ENCODE measurements at places on chromosomes 3 and 15. TPM values are rescaled to one million over a fixed set of nuclear protein-coding genes. Genes with fewer than 3 reads are reported as not detected.

The SOX2 gene
- total RNA-seq = 1.9 TPM

The KBTBD13 gene
- total RNA-seq = 0.30 TPM

The ALDH1A2 gene
- total RNA-seq = 3.9 TPM

DNA sequence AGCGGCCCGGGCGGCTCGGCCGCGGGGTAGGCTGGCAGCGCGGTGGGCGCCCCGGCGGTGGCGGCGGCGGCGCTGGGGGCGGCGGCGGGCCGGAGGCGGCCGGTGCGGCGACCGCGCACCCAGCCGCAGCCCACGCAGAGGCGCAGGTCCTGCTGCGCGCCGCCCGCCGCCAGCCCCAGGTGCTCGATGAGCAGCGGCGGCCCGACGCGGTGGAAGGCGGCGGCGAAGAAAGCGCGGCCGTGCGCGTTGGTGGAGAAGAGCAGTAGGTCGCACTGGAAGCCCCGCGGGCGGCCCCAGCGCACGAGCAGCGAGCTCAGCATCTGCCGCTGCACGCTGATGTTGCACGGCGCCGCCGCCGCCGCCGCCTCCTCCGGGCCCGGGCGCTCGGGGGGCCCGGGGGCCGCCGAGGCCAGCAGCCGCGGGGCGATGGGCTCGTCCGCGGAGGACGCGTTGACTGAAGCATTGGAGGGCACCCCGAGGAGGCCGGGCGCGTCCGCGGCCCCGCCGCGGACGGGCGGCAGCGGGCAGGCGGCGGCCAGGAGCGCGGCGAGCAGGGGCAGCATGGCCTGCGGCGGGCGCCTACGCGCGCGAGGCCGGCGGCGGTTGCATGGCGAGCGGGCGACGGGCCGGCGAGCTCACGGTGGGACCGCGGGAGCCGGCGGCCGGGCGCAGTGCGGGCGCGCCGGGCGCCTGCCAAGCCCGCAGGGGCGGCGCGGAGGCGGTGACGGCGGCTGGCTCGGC is 452 bp downstream of the TMEM158 start:
- no peak for DNase-seq

DNA sequence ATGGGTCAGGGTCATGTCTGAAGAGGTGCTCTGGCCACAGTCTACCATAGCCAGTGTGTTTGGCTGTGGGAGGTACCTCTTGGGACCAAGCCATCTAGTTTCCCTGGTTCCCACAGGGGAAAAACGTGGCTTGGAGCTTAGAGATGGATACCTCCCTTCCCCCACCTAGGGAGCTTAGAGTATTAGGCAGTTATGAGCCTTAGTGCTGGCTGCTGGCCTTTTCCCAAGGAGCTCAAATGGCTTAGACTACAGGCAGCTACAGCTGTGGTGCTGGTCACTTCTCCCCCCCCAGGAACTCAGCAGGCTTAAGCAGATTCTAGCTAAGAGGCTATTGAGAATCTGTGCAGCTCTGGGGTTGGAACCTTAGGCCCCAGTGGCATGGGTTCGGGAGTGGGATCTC is 591.2 kb downstream of the NSUN3 start:
- no peak for DNase-seq

DNA sequence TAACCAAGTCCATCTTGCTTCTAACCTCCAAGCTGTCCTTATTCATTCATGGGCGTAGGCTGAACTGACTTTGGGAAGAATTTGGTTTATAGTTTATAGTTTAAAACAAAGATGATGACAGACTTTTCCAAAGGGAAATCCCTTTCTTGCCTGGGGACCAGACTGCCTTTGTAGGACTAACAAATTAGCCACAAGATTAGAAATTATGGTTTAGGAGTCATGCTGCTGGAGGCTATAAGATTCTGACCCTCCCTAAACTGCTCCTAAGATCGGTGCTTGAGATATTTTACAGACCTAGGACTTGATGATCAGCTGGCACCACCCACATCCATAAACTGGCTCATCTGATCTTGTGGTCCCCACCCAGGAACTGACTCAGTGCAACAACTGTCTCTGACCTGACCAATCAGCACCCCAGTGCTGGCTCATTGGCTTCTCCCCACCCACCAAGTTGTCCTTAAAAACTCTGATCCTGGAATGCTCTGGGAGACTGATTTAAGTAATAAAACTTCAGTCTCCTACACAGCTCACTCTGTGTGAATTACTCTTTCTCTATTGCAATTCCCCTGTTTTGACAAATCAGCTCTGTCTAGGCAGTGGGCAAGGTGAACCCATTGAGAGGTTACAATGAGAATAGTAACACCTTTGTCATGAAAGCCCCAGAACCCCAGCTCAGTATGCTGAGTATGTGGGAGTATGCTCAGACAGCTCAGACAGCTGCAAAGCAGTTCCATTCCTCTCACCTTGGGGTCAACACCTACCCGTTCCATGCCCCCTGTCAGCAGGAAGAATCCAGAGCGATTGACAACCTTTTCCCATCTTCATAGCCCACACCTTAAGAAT is 51.6 kb upstream of the C15orf39 start:
- DNase-seq = no peak

- no peak for DNase-seq
Measured at GRCh38 chr15:92667970-92668485, 12.5 kb upstream of the FAM174B start.

DNA sequence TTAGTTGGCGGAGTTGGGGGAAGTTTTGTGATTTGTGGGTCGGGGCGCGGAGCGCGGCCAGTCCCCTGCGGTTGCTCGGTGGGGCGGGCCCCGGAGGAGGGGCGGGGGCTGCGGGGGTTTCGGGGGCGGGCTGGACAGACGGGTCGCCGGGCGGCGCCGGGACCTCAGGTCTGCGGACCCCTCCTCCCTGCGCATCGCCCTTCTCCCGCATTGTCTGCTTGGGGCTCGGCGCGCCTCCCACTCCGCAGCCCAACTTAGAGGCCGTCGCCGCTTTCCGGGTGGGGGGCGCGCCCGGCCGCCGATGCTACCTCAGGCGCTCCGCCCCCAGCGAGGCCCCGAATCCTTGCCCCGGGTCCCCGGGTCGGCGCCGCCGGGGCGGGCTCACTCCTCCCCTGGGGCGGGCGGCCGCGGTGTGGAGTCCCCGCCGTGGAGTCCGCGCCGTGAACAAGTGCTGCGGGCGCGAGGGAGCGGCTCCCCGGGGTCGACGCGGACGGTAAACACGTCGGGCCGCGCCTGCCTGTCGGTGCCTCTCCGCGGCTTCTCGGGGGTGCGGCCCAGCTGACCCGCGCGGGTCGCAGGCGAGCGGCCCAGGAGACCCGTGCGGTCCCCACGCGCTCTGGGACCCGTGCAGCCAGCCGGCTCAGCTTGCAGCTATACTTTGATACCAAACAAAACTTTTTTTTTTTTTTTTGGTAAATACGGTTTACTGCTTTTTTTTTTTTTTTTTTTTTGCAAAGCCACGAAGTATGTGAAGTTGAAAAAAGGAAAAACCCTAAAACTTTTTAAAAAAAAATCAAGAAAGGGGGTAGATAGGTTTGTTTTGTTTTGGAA is 624 bp downstream of the AKAP13 start:
- DNase-seq = peak; percentile 58

DNA sequence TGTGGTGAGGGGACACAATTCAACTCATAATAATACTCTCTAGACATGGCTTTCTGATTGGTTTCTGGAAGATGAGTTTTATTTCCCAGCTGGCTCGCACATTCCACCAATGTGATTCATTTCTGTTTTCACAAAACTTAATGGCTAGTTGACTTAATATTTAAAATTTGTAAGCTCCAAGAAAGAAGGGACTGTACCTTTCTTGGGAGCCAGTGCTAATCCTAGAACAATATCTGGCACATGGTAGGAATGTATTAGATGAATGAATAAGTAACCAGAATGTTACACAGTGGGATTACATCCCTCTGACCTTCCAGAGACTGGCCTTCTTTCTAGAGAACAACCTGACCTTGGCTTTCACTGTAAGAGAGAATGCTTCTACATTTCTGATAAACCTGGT is 262.8 kb downstream of the RORA start:
- no peak for DNase-seq

DNA sequence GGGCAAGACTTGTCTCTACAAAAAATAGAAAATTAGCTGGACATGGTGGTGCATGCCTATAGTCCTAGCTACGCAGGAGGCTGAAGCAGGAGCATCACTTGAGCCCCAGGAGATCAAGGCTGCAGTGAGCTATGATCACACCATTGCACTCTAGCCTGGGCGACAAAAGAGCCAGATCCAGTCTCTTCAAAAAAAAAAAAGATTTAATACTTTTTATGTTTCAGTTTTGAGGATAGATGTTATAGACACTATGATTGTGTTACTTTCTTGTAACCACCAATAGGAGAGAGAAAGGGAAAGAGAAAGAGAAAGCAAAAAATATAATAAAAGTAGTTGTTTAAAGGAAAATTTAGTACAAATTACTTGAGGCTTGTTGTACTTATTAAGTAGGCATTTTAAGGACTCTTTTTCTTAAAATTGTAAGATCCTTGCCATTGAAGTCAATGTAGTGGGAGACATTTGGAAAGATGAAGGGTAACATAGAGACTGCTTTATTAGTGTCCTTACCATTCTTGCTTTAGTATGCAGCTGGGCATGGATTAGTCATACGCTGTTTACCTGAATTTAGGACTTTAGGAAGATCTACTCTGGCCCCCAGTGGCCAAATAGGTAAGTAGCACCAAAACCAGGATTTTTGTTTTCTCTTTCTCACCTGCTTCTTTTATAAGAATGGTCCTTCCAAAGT is 35.1 kb upstream of the ZDHHC23 start:
- no peak for DNase-seq

Measured in skin of body (tissue), 3 donors.